Retinal pigment epithelial cell (primary cell): ENCODE measurements at places on chromosomes 16 and 17.
A peak's percentile ranks its signal among the peaks of the same experiment; 100 is the strongest.

GRCh38 chr17:32958418-32958817 lies 30.5 kb downstream of the TMEM98 start:
- no peak for DNase-seq

DNA sequence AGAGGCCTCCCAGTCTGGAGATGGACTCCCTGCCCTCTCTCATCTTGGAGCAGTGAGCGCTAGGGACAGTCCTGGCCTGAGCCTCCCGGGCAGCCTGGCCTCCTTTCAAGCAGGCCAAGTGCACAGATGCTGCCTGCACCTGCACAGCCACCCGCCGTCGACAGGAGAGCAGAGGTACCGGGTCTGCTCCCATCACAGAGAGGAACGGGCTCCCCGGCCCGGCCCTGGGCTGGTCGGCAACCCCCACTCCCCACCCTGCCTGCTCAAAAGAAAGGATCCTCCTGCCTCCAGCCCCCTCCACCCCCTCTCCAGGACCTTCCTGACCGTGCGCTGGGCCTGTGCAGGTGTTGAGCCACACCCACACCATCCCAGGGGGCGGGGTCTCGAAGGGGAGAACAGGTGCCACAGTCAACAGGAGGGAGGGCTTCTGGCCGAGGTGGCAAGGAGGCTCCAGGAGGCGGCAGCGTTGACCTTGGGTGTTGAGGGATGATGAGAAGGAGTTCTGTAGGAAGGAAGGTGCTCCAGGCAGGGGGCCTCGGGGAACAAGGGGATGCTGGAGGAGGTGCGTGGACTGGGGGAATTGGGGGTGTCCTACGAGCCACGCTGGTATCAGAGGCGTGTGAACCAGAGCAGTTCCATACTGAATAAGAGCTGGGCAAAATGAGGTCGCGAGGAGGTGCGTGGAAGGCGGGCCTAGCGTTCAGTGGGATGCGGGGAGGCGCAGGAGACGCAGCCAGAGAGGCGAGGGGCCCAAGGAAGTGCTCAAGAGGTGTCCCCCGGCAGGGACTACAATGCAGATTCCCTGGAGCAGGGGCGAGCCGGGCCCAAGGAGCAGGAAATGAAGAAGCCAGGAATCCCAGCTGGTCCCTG lies 967 bp upstream of the CDH15 start:
- DNase-seq: no peak

DNA sequence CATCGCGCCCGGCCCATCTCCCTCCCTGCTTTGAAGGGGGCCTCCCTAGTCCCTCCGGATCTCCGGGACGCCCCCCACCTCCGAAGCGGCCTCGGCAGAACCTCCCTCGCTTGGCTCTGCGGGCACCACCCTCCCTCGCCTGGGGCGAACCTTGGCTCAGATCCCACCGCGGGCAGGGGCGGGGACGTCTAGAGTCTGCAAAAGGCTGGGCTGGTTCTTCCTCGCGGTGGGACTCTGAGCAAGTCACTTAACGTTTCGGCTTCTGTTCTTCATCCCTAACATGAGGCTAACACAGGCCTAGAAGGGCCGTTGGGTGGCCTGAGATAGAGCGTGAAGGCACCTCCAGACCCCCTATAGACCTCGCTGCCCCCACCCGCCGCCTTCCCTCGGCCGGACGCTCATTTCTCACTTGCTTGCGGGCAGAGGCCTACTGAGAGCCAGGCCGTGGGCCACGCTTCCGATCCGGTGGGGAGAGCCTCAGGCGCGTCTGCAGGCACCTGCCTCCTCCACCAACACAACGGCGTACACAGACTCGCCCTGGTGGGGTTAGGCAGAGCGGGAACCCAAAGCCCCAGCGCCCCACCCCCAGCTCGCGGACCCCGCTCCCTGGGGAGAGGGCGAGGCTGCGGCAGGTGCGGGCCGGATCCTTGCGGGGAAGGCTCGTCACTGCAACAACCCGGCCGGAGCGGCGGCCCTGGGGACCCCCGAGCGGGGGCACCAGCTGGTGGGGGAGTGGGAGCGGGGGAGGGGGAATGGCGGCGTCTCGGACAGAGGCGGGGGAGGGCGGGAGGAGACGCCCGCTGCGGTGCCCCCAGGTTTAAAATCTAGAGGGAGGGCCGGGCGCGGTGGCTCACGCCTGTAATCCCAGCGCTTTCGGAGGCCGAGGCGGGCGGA lies 5.4 kb downstream of the MYO1C start:
- DNase-seq: peak; percentile 71

GRCh38 chr17:69572747-69573146 lies 158.2 kb downstream of the MAP2K6 start:
- no peak for DNase-seq

- no peak for DNase-seq
These were observed 37.2 kb downstream of the CDK5R1 start for GRCh38 chr17:32523827-32524552.

DNA sequence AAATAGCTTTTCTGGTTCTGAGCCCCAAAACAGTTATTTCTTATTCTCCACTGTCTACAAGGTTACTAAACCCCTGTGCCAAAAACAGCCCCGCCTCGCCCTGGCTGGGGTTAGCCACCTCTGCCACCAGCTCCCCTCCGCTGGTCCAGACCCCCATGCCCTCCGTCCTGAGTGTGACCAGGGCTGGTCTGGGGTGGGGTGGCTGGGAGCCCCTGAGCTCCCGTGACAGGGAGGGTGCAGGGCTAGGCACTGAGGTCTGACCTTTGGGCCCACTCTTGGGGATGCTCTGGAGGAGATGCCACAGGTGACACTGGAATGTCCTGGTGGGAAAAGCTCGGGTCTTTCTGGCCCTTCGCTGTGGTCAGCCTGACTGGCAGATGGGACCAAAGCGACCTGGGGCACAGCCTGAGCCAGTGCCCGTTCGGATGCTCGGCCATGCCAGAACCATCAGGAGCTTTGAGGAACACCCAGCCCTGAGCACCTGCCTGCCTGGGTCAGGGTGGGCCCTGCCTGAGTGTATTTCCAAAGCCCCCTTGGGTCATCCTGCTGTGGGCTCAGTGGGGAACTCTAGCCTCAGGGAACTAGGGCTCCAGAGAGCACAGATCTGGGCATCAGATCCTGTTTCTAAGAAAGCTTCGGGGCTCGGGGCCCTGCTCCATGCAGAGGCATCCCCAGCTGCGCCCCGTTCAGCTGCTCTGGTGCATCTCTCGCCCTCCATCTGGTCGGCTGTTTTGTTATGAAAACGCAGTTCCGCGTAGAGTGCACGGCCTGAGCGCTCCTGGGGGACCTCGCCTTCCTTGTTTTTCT lies 72.1 kb upstream of the GNG13 start:
- DNase-seq: no peak

- no peak for DNase-seq
These were observed 17.0 kb upstream of the ABCA10 start for GRCh38 chr17:69245617-69246016.

DNA sequence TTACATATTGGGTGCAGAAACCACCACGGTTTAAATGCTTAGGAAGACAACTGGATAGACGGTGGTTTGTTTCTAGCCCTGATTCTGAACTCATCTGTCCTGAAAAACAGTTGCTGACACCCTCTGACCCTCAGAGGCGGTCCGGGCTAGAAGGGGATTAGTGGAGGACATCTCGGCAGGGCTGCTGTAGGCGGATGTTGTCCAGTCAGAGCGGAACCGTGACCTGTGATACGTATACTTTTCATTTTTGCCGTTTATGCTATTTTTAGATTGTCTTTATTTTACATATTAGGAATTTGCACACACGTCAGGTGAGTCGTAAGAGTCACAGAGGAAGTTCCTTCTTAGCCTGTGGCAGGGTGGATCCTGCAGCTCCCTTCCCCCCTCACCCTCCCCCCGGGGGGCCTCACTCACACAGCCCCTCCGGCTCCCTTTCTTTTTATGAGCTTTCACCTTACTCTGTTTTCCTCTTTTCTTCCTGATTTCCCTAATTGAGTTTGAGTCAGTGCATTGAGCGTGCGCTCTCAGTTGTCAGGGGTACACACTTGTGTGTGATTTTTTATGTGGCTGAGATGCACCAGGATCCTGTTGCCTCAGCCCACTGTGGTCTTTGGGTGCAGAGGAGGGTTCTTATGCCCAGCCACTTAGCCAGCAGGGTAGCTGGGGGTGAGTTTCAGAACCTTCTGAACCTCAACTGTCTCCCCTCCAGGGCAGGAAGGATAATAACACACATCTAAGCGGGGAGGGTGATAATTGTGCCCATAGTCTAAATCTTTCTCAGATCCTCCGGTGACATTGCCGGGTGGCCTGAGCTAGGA lies 211.1 kb upstream of the CHMP6 start:
- DNase-seq: no peak
